ENCODE measurements at places on chromosomes 12 and 14.

GRCh38 chr14:82182646-82183045, 649.0 kb upstream of the SEL1L start:
- no peak for DNase-seq

DNA sequence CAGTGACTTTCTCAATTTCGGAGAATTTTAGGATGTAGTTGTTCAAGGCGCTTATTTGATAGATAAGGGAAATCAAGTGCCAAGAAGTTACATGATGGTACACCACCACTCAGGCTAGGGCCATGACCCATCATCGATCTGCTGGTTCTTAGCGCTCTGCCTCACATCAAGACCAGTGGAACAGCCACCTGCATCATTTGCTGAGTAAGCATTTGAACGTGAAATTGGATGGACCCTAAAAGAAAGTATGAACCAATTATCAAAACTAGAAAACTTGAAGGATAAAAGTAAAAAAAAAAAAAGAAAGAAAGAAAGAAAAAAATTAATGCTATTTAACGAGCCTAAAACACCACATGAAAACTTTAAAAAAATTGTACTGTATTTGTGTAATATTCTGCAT, 27.5 kb upstream of the KRAS start:
- no peak for DNase-seq

- DNase-seq = peak; percentile 7
Observed at GRCh38 chr14:35079742-35080141, 33.7 kb downstream of the FAM177A1 start.

GRCh38 chr14:103686831-103687485, 28.3 kb downstream of the XRCC3 start:
- no peak for DNase-seq

DNA sequence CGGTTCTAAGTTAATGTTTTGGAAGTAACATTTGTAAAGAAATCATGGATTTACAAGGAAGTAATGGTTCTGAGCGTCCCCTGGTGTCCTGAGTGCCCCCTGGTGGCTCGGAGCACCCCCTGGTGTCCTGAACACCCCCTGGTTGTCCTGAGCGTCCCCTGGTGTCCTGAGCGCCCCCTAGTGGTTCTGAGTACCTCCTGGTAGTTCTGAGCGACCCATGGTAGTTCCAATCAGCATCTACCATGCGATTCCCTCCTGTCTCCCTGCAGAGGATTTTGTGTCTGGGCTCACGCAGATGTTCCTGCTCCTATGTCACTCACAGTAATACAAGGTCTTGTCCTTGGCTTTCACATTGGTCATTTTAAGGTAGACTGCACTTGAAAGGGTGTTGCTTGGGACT, 1352.9 kb downstream of the TMEM121 start:
- DNase-seq = peak; percentile 74

DNA sequence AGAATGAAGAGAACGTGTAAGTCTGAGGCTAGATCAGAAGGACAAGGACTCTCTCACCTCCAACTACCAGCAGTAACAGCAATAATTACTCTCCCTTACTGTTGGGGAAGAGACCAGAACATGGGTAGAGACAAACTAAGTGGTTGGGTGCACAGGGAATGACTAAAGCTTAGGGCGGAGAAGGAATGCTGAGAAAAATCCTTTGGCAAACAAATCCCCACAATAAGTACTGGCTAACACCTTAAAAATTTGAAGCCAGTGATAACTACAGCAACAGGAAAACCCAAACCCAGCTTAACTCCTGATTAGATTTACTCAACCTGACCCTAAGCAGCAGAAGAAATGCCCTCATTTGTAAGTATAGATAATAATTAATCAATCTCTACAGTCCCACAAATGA, 759.0 kb downstream of the AACS start:
- DNase-seq = no peak

DNA sequence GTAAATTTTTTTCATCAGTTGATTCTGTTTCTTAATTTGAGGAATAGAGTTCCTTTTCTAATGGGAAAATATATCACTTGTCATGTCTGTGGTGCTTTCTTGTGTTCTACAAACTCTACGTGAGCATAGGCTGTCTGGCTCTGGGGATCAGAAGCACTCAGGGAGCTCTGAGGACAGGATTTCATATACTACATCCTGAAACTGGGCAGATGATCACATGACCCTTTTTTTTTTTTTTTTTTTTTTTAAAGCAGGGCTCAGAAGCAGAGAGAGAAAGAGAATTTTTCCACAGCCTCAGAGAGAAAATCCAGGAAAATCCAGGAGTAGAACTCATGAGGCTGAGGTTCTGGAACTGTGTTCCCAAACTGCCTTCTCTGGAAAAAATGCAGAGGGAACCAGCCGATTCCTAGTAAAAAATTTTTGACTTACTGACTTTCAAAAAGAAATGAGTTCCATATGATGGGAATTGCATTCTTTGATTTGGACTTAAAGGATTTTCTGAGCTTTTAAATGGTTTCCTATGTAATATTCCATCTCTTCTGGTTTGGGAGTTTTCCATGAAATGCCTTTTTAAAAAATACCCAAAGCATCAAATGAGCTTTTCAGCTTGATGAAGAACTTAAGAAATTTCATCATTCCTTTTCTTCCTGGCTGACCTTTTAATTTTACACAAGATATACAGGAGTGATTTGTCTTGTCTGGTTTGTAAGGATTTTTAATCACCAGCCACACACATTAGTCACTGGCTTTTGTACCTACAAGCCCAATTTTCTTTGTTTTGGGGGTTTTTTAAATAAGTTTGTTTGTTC, 183.1 kb upstream of the HIF1A start:
- DNase-seq = peak; percentile 49

DNA sequence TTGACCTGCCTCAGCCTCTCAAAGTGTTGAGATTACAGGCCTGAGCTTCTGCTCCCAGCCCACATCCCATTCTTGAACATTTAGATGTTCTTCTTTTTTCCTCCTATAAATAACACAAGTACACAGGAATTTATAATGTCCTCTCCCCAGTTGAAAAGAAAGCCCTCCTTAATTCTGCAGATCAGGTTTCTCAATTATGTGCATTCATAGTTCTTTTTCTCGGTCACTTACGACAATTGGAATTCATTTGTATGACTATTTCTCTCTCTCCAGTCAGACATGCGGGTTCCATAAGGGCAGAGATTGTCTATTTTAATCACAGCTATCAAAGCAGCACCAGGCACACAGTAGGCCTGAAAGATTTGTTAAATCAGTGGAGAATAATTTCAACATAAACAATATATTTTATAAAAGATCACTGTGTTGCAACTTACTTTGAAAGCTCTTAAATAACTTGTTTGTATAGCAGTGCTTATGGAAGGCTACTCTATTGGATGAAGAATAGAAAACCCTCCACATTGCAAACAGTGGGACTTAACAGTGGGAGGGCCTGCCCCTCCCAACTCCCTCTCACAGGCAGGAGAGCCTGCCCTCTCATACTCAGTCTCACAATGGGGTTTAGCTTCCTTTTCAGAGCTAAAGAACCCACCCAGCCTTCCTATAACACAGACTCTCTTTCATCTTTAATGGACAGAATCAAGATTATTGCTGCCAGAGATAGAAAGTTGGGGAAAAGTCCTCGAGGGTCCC, 84.1 kb upstream of the TRAF3 start:
- no peak for DNase-seq

GRCh38 chr12:69534389-69534822, 50.9 kb upstream of the CCT2 start:
- peak; percentile 94 for DNase-seq

- no peak for DNase-seq
Observed at GRCh38 chr14:55130196-55130550, 1.1 kb downstream of the LGALS3 start.

DNA sequence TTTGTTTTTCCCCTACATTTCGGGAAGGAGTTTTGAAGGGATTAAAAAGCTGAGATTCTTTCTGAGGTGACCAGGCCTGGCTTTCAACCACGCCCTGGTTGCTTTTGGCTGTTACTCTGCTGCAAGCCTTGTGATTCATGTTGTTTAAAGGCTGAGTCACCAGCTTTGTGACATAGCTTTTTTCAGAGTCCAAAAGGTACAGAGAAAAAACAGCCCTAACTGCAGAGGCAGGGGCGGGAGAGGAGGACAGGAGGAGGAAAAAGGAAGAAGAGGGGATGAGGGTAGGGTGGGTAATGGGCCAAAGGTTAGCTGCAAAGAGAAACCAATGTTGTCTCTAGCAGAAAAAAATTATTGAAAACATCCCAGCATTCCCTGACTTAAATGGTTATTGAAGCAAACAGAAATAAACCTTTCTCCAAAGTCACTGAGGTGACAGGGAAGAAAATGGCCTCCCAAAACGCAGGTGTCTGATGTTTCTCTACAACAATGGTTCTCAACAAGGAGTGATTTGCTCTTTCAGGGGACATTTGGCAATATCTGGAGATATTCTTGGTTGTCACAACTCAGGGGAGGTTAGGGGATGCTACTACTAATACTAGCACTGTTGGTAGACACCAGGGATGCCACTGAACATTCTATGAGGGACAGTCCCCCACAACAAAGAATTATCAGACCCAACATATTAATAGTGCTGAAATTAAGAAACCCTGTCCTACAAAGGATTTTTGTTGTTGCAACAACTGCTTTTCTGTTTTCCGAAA, 2.1 kb upstream of the UBC start:
- peak; percentile 92 for DNase-seq

DNA sequence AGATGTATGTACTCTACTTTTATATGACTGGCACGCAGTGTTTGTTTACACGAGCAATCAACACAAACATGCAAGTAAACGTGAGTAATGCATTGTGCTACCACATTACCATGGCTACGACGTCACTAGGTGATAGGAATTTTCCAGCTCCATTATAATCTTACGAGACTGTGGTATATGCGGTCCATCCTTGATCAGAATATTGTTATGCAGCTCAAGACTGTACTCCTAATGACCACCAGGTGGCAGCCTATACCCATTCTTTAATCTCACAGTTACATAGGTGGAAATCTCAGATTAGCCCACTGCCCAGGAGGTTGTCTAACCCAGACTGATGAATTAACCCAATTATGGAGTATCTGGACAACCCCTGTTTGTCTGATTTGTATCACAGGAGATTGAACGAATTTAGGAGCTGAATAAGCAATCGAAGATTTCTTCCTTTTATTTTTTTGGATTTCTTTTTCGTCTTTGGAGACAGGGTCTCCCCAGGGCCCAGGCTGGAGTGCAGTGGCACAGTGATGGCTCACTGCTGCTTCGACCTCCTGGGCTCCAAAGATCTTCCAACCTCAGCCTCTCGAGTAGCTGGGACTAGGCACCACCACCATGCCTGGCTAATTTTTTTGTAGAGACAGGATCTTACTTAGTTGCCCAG, 8.7 kb upstream of the TESPA1 start:
- DNase-seq = peak; percentile 48

DNA sequence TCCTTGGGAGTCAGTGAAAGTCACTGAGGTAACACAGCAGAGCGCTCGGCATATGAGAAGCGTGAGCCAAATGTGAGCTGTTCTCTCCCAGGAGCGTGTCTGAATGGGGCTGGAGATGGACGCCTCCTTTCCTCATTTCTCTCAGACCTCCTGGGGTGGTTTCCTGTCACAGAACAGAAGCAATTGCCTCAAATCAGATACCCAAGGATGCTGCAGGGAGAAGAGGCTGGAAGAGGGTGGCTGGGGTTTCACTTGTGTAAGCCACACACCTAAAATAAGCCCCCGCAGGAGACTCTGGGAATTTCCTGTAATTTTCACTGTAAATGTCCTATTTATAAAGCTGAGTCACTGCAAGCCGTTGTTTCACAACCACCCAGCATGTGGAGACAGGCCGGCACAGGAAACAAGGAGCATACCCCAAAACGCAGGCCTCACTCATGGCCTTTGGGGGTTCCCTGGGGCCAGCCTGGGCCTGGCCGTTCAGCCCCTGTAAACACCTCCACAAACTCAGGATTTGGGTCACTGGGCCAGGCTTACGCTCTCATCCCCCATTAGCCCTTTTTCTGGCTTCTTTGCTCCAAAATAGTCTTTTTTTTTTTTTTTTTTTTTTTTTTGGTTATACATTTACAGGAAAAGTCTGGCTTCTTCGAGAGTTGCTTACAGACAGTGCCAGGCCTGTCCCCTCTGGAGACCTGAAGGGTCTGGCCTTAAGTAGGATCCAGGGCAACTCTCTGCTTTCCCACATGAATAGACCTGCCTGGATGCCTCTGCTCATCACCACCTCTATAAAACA, 55.3 kb downstream of the VCPKMT start:
- DNase-seq = peak; percentile 91

DNA sequence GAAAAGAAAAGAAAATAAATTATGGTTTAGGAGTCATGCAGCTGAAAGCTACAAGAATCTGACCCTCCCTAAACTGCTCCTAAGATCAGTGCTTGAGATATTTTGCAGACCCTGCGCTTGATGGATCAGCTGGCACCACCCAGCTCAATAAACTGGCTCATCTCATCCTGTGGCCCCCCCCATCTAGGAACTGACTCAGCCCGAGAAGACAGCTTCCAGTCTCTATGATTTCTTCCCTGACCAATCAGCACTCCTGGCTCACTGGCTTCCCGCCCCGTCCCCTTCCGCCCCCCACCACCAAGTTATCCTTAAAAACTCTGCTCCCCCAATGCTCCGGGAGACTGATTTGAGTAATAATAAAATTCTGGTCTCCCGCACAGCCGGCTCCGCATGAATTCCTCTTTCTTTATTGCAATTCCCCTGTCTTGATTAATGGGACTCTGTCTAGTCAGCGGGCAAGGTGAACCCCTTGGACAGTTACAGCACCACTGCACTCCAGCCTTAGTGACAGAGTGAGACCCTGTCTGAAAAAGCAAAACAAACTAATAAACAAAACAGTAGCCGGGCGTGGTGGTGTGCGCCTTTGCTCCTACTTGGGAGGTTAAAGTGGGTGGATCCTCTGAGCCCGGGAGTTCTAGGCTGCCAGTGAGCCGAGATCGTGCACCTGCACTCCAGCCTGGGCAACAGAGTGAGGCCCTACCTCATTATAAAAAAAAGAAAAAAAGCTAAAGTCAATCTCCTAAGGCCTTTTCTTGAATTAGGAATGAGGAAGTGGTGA, 24.5 kb upstream of the SPTLC2 start:
- DNase-seq = peak; percentile 24

GRCh38 chr12:1519642-1520041, 74.7 kb downstream of the FBXL14 start:
- no peak for DNase-seq

- peak; percentile 31 for DNase-seq
Observed at GRCh38 chr12:108282676-108283075, 56.4 kb downstream of the CMKLR1 start.

DNA sequence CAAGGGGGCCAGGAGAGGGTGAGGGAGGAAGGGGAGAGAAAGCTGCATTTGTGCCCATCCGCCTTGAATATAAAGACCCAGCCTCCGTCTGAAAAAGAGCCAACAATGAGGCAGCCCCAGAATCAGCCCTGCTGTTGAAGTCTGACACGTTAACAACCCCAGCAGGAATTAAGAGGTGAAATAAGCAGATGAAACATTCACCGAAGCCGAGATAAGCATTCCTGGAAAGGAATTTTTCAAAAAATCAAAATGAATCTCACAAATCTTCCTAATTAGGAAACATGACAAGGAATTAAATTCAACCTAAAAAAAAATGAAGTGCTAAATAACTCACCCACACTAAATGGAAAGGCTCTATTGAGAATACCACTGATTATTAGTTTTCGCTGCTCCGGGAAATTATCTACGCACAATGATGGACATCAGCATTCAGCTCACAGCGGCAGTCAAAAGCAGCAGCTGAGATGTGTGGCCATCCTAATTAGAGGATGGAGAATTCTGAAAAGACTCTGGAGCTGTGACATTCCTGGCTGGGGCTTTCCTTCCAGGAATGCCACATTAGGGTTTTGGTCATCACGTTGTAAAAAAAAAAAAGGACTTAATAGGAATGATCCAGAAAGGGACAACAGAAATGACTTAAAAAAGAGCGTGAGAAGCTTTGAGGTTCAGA, 8.2 kb upstream of the PARP11 start:
- DNase-seq = no peak

All from inflammatory macrophage (primary cell).